ENCODE measurements at places on chromosomes 12 and 14. TPM values are rescaled to one million over a fixed set of nuclear protein-coding genes. Genes with fewer than 3 reads are reported as not detected.

The NEUROD4 gene
- total RNA-seq, result not detected

The COL2A1 gene
- not detected for total RNA-seq

DNA sequence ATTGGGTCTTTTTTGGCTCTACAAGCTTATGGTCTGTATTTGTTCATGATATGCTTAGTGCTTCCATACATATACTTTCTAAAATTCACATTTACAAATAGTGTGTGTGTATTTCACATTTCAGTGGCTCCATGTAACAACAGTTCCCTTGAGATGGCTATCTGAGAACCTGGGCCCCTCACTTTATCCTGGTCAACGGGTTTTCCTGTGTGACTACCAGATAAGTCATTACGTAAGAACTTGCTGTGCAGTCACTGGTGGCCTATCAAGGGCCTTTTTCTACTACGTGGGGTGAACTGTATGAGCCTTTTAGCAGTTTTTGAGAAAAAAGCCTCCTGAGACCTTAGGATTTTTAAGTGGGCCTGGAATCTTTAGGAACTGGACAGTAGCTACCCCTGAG is 454.1 kb downstream of the PCNX1 start:
- DNase-seq, result no peak

DNA sequence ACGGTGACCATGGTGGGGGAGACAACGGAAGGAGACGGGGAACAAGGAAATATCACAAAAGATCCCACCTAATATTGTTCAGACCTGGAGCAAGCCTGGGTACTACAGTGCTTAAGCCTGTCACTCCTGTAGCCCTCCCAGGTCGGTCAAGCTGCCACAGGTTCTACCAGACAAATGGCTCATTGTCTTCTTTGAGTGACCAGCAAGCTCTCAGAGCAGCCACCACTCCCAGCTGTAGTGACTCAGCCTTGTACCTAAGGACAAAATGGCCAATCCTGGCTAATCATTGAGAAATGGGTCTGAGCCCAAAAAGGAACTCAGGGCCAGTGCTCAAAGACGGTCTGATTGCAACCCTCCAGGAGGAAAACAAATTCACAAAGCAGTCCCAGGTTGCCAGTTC is 238.4 kb upstream of the NOS1 start:
- no peak for DNase-seq
